Activated T-helper 2 cell treated with anti-CD3 and anti-CD28 coated beads, Interferon-gamma antibody, Interleukin-2, Interleukin-4, amounts not matched to agents 10 μg/mL and 5 μg/mL and 100 μg/mL, durations not matched to agents 14 hours and 24 hours and 36 hours (primary cell): ENCODE measurements at places on chromosomes 7 and 10. TPM values are rescaled to one million over a fixed set of nuclear protein-coding genes. Genes with fewer than 3 reads are reported as not detected.

GRCh38 chr7:33872870-33873269 lies 32.5 kb upstream of the BMPER start:
- DNase-seq, result no peak

CALU gene
- total RNA-seq, result 53.7 and 57.4 TPM in 2 replicates

GRCh38 chr7:55303220-55303619 lies 61.9 kb upstream of the LANCL2 start:
- DNase-seq, result no peak

DNA sequence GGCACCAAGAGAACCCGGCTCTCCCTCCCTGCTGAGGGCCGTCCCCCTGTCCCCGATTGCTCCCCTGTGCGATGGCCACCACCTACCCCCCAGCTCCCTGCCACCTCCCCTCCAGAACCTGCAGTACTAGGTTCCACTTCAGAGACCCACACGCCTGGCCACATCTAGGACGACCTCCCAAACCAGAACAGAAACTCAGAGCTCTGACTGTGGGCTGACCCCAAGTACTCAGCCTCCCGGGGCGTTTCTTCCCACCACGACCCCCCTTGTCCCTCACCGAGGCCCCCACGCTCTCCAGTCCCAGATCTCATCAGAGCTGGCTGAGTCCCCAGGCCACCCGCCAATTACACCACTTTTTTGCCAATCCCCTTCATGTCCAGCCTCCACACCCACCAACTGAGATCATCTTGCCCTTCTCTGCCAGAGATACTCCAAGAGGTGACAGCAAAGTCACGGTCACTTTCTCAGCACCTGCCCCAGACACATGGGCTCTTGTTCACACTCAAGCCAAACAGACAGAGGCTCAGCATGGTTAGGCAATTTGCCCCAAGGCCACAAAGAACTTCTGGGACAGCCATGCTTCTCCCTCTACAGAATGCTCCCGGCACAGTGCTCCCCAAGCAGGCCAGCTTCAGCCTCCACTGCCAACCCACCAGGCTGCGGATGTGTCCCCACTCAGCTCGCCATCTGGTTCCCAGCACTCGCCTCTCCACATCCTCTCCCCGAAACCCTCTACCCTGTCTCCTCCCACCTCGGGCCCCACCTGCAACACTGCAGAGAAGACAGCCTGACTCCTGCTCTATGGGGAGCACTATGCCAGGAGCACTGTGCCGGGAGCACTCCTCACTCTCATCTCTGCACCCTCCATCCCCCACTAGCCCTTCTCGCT lies 4.7 kb downstream of the TMEM120A start:
- no peak for DNase-seq

DNA sequence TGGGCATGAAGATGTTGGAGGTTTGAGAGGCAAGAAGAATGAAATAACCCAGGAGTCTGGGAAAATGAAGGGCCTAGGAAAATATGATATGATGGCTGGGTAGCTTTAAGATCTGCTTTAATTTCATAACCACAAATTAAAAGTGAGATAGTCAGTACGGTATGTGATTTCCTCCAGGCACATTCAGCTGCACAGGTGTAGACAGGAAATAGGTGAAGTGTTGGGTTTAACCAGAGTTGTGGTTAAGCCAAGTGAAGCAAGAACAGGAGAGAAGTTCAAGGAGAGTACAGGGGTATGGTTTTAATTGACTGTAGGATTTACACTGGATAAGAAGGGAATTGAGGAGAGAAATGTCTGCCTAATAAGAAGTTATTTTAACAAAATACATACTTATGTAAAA lies 2.6 kb downstream of the PNLIPRP3 start:
- DNase-seq, result no peak

LRRD1 gene
- 0.09 TPM in 1 of 2 replicates, not detected in the other for total RNA-seq

GTF2IRD1 gene
- total RNA-seq, result 2.9 and 3.1 TPM in 2 replicates

DNA sequence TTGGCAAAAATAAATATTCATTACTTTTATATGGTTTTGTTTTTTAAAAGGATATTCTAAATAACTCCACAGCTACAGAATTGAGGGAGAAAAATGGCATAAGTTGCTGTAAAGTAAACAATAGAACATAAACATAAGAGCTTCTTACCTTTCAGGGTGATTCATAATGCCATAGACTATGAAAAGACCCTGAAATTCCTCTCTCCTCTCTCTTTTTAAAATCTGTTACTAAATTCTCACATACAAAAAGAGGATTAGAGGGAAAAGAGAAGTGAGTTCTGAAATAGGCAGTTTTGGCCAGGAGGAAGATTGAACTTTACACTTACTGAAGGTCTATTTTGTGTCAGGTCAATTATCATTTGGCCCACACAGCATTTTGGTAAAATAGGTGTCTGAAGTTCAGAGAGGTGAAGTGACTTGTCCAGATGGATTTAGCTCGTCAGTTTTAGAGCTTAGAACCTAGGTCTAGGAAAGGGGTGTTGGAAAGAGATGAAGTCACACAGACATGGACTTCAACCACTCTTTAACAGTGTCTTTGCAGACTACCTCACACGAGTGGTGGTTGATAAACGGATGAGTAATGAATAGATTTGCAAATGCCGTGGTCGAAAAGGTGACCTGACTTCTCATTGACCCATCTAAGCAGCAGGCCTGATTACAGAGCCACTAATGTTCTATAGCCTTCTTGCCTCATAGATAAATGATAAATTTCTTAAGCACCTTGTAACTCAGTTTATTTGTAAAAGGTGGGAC lies 190.6 kb upstream of the CCDC6 start:
- DNase-seq, result no peak

DNA sequence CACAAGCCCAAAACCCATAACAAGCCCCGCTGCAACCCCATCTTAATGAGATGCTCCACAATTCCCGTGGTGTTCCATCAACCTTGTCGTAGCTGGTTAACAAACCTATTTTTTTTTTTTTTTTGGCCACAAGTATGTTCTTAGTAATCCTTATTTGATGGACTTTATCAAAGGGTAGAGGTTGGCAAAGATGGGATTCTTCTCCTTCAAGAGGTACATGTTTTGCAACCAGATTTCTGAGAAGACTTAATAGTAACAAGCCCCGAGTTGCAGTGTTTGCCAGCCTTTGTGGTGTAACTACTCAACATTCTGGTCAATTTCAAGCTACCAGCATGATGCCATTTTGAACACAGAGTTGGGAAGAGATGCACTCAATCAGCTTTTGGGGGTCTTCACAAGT lies 181.7 kb downstream of the NRP1 start:
- no peak for DNase-seq

CYP3A4 gene
- not detected in 2 replicates for total RNA-seq

DNA sequence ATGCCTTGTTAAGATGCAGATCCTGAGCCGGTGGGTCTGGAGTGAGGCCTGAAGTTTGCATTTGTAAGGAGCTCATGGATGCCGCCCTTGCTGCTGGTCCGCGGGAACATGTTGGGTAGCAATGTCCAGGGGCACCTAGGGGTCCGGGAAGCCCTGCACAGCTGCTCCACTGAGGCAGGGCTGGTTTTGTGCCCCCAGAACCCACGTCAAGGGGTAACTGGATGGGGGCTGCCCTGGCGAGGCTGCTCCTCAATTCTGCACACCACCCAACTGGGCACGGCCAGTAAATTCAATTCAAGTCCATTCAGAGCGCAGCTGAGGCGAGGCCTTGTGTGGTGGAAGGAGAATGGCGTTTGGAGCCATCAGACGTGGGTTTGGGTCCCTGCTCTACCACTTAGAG lies 246.3 kb upstream of the PITRM1 start:
- DNase-seq, result no peak

- no peak for DNase-seq
These were observed 28.0 kb upstream of the NDST2 start for GRCh38 chr10:73839276-73839966.

ZNF655 gene
- total RNA-seq, result 68.3 and 72.8 TPM in 2 replicates

DNA sequence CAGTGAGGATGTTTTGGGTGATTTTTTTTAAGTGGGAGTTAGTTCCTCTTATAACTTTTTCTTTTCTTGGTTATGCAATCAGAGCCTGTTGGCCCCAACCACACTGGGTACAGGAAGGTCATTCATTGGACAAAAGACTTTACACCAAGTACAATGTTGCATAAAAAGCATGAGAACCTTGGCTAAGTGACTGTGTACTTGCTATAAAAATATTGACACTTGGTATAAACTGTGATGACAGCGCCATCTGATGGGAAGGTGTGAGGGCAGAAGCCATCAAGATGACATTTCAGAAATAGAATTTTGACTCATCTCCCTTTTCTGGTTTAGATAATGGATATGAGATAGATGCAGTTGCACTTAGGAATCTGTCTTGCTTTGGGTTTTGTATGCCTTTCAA lies 126.4 kb upstream of the CCDC6 start:
- peak; percentile 20 for DNase-seq

ZNF804B gene
- total RNA-seq, result not detected in 2 replicates

DNA sequence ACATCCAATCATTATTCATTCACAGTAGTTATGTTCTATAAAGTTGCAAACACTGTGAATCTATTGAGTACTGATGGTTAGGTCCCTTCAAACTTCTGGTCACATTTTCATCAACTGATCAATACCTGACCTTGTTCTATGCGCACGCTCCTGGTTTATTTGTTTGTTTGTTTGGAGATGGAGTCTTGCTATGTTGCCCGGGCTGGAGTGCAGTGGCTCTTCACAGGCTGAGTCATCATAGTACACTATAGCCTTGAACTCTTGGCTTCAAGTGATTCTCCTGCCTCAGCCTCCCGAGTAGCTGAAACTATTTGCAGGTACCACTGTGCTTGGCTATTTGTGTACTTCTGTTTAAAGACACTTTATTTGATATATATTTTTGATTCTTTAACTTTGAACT lies 19.3 kb downstream of the SND1 start:
- DNase-seq, result no peak

DNA sequence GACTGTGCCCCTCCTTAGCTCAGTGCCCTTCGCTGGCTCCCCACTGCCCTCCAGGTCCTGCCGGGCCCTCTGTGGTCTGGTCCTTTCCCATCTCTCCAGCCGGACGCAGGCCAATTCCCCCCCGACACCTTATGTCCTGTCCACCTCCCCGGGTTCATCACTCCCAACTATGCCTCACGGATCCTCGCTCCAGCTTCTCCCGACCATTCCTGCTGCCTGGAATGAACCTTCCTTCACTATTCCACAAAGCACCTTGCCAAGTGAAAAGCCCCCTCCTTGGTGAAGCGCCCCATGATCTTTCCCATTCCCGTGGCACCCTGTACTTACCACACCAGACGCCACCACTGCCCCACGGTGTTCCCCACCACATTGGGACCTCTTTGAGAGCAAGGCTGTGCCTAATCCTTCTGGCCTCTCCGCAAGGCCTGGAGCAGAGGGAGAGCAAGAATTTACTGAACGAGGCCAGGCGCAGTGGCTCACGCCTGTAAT lies 47.2 kb downstream of the TMEM270 start:
- DNase-seq, result no peak

ANKRD61 gene
- total RNA-seq, result 0.25 and 0.27 TPM in 2 replicates

GRCh38 chr7:46449743-46450142 lies 528.7 kb upstream of the IGFBP3 start:
- DNase-seq, result no peak

DNA sequence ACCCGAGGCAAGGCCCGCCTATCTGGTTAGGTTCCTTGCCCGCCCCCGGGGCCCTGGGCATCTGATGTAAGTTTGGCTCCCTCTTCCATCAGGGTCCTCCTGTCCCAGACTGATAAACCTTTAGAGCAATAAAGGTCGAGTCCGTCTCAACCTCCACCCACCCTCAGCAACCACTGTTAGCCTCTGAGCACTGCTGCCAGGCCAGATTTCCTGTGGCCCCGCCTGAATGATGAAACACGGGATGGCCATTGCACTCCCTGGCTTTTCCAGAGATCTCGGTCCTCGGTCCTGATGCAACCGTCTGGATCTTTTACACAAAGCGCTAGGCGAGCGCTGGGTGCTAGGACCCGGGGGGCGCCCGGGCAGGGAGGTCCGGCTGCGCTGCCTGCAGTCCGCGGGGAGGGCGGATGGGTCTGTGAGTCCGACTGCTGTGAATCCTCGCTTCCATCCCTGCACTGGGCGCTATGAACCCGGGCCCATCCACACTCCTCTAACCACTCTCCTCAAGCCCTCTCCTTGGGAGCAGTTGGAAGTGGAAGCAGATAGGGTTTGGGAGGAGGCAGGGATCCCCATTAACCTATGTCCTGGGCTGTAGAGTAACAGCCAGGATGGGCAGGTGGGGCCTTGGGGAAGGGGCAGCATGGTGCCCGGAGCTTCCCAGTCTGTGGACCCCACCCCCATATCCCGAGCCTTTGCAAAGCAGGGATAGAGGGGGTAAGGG lies 875 bp upstream of the DDIT4 start:
- DNase-seq, result no peak

- no peak for DNase-seq
These were observed 138.8 kb upstream of the BTBD16 start for GRCh38 chr10:122132331-122132755.

GRCh38 chr7:1054438-1054837 lies 10.1 kb downstream of the GPR146 start:
- no peak for DNase-seq

ACBD7 gene
- total RNA-seq, result 3.6 and 4.8 TPM in 2 replicates

GRCh38 chr7:145313551-145313950 lies 477.7 kb upstream of the TPK1 start:
- DNase-seq, result no peak

- DNase-seq, result no peak
These were observed 69.3 kb downstream of the HIPK2 start for GRCh38 chr7:139708541-139708940.

PLPP4 gene
- not detected in 2 replicates for total RNA-seq

GRCh38 chr7:135745703-135746312 lies 2.8 kb downstream of the FAM180A start:
- DNase-seq, result no peak

DNA sequence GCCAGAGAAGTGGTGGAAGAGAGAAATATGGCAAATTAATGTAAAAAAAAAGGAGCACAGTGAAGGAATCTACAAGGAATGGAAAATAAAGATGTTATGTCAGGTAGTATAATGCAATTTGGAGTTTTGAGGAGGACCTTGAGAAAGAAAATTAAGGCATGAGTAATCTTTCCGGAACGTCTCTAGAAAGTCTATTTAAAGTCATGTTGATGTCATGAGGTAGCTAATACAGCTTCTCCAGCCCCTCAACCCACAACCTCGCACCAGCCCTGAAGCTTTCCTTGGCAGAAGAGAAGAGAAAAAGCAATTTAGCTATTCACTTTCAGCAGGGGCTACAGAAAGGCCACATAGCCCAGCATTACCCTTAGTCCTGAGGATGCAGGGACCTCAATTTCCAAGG lies 22.5 kb downstream of the TRDMT1 start:
- DNase-seq, result no peak

PTPRN2 gene
- total RNA-seq, result 1.1 and 1.3 TPM in 2 replicates
